ENCODE measurements at places on chromosomes 11 and 22.

DNA sequence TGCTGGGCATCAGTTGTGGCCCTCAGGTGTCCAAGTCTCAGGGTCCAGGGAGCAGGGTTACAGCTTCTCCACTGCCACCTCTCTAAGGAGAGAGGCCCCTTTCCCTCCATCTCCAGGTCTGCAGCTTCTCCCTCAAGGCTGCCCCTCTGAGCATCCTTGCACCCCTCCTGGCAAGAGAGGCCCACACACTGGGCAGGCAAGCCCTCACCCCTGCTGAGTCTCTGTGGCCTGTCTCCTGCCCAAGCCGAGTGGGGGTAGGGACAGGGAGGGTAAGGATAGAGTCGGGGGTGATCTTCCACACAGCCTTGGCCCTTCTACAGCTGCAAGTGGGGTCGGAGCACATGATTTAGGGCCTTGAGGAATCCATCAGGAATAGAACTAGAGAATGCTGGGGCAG, 76.6 kb downstream of the ST3GAL4 start:
- no peak for DNase-seq

DNA sequence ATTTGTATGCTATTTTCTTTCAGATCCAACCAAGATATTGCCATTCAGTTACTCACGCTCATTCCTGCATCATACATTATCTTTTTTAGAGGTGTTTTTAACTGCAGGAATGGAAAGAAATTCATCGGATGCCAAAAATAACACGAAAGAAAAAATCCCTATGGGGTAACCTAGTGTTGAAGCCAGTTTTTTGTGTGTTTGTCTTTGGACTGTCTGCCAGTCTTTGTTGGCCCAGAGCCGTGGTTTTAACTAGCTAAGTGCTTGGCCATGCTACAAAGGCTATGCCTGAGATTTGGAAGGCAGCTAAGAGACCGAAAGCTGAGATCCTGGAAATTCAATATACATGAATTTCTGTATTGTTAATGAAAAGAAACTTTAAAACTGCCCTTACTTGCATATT, 309.8 kb upstream of the CNTN5 start:
- DNase-seq, result no peak

DNA sequence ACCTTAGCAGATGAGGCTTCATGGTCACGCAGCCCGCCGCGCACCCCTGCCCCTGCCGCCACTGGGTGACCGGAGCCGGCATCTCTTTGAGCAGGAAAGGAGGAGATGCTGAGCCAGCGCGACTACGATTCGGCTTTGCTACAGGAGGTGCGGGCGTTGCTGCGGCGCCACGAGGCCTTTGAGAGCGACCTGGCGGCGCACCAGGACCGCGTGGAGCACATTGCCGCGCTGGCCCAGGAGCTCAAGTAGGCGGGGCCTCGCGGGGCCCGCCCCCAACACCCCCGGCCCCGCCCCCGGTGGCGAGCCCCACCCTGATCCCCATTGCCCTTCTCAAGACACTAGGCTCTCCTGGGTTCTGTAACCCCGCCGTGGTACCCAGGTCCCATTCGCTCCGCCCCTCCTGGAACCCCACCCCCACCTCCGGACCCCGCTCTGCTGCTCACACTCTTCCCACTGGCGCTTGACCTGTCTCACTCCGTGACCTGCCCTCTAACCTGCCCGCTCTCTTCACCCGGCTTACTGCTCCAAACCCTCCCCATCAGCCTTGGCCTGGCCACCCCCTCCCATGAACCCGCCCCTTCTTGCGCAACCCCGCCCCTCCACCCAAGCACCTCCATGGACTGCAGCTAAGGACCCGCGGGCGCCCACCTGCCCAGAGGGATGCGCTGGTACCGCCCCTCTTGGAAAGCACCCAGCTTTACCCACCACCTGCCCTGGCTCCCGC, 9.1 kb downstream of the CTSF start:
- no peak for DNase-seq

GRCh38 chr11:73667891-73668290, 21.5 kb downstream of the PLEKHB1 start:
- DNase-seq, result no peak

GRCh38 chr22:43288807-43289420, 54.3 kb downstream of the SCUBE1 start:
- DNase-seq, result no peak

- no peak for DNase-seq
These were observed 9.4 kb downstream of the EHD1 start for GRCh38 chr11:64868904-64869570.

- DNase-seq, result no peak
These were observed 61.3 kb downstream of the SVIP start for GRCh38 chr11:22768281-22768680.

- DNase-seq, result no peak
These were observed 22.8 kb upstream of the RASSF10 start for GRCh38 chr11:12986194-12986898.

DNA sequence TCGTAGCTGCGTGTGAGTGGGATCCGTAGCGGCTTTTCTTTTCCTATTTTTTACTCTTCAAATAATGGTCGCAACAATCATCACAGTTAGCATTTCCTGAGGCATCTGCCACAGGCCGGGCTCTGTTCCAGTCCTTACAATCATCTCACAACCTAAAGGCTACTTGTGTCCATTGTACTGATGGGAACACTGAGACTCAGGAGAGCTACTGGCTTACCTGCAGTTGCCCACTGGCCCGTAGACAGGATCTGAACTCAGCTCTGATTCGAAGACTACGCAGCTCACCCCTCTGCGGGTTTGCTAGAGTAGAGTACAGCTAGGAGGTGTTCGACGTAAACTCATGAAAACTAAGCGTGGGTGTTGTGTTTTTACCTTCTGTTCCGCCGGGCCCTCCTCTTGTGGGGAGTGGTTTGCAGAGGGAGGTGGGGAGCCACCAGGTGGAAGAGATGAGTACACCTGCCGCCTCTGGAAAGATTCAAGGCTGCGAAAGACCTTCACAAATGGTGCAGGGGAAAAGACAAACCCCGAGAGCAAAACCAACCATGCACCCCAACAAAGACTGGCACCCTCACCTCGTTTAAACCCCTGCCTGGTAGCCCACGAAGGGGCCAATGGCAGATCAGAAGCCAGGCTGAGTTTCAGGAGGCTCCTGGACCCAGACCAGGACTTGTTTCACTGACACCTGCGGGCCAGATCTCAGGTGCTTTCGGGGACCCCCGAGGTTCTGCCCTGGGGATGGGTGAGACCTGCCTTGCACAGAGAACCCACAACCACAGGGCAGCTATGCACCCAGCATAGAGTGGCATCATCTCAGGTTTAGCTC, 18.3 kb upstream of the RFPL3 start:
- DNase-seq, result no peak
